Stimulated activated naive B cell treated with anti-CD40 and anti-IgM and Interleukin-4, amounts not matched to agents 10 μg/mL and 1 μg/mL and 100 μg/mL, for 72 hours (primary cell): ENCODE measurements at places on chromosomes 16 and 17.

GRCh38 chr16:87178177-87178863, 138.9 kb downstream of the C16orf95 start:
- no peak for DNase-seq

DNA sequence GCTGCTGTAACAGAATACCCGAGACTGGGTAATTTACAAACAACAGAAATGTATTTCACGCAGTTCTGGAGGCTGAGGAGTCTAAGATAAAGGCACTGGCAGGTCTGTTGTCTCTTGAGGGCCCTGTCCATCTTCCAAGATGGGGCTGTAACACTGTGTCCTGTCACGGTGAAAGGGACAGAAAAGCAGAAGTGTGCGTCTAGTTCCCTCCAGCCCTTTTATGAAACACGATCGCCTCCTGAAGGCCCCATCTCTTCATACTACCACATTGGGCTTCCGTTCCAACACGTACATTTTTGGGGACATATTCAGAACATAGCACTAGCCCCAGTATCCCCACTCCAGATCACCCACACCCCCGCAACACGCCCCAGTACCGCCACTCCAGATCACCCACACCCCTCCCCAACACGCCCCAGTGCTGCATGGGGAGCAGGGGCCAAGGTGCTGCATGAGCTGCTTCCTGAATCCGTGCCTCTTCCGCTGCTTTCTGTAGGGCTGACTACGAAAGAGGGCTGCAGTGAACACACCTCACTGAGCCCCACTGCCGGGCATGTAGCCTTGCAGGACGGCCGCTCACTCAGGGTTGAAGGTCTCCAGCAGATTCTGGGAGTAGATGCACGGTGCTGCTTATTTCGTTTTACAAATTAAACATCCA, 91.9 kb downstream of the RPTOR start:
- no peak for DNase-seq

- no peak for DNase-seq
Measured at GRCh38 chr17:14004927-14005620, 64.2 kb upstream of the COX10 start.

DNA sequence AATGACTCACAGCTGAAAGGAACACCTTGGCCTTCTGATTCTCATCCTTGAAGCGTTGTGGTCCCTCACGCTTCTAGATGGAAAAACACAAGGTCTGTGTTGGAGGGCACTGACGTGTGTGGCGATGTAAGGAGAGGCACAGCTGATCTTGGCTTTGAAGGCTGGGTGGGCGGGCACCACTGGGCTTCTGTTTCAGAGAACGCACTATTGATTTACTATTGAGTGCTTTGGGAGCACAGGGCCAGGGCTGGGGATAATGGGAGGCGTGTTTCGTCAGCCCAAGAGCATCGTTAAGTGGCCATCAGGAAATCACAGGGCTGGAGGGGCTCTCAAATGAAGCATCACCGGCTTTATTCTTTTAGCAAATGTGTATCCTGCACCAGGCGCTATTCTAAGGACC, 70.7 kb downstream of the CMIP start:
- DNase-seq, result no peak

DNA sequence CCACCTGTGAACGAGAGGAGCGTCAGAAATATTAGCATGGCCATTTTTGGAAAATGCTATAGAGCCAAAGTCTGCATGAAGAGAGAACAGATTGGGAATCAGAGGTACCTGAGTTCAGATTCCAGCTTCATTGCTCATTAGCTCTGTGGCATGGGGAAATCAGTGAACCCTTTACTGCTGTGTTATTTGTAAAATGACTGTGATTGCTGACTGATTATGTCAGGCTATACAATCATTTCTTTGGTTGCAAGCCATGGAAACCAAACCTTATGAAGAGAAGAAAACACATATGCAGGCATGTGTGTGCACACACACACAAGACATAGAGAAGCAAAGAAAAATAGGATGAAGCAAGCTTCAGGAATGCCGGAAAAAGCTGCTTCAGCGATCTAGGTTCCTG, 101.4 kb upstream of the HSBP1 start:
- DNase-seq, result no peak

GRCh38 chr16:59887856-59888255, 1153.7 kb upstream of the GOT2 start:
- no peak for DNase-seq

- no peak for DNase-seq
Measured at GRCh38 chr16:31404353-31405064, 11.4 kb downstream of the ITGAD start.

DNA sequence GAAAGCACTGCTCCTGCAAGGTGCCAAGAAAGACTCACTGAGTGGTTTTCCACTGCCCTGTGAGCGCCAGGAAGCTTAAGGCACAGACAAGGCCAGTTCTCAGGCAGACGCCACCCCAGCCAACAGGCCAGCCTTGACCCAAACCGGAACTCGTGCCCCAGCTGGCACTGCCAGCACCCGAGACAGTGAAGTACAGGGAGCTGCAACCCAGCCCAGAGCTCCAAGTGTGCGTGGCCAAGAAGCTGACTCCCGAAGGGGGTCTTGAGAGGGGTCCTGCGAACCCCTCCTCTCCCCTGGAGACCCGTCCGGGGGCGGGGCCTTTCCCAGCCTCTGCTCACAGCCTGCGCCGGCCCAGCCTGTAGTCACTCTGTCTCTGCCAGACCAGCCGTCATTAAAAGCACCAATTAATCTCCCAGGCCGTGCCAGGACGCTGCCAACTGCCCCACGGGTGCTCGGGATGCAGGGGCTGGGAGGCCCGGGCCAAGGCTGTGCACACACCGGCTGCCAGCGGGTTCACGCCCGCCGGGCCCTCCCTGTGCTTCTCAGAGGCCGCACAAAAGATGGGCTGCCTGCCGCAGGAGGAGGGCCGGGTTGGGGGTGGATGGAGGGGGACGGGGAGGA, 4.4 kb upstream of the SOX8 start:
- no peak for DNase-seq

DNA sequence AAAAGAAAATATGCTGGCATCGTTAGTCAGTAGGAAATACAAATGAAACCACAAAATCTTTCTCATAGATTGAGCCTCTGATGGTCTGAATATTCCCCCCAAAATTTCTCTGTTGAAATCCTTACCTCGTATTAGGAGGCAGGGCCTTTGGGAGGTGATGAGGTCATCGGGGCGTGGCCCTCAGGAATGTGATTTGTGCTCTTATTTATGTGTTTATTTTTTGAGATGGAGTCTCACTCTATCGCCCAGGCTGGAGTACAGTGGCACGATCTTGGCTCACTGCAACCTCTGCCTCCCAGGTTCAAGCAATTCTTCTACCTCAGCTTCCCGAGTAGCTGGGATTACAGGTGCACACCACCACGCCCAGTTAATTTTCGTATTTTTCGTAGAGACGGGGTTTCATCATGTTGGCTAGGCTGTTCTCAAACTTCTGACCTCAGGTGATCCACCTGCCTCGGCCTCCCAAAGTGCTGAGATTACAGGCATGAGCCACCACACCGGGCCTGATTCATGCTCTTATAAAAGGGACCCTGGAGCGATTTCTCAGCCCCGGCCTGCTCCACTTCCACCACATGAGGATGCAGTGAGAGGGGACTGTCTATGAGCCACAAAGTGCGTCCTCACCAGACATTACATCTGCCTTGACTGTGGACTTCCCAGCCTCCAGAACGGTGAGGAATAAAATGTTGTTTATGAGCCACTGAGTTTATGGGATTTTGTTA, 53.1 kb downstream of the DNAH17 start:
- no peak for DNase-seq

GRCh38 chr16:59045501-59045900, 311.4 kb upstream of the GOT2 start:
- no peak for DNase-seq
